Stimulated activated CD4-positive, alpha-beta T cell treated with anti-CD3 and anti-CD28 coated beads, Interleukin-15, amount 100 ng/mL, for 1 hour (primary cell): ENCODE measurements at places on chromosomes 12 and 14.

- DNase-seq, result no peak
Measured at GRCh38 chr14:91326514-91327249, 82.2 kb upstream of the GPR68 start.

DNA sequence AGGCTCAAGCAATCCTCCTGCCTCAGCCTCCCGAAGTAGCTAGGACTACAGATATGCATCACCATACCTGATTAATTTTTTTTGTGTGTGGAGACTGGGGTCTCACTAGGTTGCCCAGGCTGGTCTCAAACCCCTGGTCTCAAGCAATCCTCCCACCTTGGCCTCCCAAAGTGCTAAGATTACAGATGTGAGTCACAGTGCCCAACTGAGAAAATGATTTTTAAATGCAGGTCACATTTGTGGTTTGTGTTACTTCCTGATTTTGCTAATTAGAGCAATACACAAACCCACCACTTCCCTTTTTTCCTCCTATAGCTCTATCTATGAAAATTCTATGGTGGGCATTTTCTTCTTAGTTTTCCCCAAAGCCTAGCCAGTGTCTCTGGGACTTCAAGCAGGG lies 45.5 kb upstream of the TMEM263 start:
- no peak for DNase-seq

DNA sequence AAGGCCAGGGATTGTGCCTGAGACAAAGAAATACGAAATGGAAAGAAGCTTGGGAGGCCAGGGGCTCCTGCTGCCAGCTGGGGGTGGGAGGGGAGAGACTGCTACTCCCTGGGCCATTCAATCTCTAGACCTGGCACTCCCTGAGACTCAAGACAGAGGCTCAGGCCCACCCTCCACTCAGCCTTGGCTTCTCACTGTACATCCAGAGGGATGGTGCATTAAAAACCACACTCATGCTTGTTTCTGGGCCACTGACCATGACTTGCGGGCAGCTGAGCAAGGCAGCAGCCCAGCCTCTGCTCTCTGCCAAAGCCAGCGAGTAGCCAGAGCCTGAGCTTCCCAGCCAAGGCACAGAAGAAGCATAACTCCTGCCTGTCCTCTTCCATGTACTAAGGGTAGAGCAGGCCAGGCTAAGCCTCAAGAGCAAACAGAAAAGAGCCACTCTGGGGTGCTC lies 41.5 kb downstream of the PITPNM2 start:
- DNase-seq, result no peak

DNA sequence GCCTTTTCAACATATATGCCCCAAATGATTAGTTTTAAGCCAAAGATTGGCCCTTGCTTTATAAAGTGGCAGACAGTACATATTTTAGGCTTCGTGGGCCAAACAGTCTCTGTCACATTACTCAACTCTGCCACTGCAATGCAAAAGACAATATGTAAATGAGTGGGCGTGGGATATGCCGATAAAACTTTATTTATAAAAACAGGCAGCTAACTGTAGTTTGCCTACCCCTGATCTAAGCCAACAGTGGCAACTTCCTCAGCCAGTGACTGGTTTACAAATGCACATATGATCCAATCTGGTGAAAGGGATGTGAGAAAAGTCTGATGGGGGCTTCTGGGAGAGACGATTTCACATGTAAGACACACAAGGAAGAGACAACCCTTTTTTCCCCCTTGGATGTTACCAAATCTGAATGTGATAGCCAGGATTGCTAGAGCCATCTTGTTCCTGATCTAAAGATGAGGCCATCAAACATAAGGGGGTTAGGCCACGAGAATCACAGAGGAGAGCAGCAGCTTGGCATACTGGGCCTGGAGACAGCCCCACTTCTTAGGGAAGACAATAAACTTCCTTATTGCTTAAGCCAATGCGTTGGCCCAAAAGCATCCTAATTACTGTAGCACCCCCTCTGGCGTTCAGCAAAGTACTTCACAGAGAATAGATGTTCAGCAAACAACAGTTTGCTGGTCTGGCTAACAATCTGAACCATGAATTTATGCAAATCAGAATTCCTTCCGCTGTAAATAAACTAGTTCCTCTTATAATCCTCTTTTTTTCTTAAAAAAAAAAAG lies 75.2 kb upstream of the TMCC3 start:
- DNase-seq, result no peak

DNA sequence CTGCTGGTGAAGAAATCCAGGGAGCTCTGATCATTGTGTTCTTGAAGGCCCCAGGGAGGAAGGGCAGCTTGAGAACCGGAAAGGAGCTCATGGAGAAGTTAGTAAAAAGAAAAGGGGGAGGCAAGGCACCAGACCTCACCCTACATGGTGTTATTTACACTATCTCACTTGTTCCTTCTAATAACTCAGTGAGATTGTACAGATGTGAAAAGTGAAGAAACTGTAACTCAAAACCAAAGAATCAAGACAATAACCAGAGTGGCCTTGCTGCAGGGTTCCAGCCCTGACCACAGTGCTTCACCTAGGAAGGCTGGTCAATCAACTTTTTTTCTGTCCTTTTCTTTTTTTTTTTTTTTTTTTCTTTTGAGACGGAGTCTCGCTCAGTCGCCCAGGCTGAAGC lies 353.6 kb downstream of the TMTC2 start:
- DNase-seq, result no peak

GRCh38 chr14:51612449-51612848 lies 39.3 kb upstream of the FRMD6 start:
- no peak for DNase-seq
